NCI-H460 (cell line): ENCODE measurements at places on chromosomes 2 and 18.

GRCh38 chr2:185278761-185279160, 459.8 kb upstream of the FSIP2 start:
- DNase-seq: no peak

DNA sequence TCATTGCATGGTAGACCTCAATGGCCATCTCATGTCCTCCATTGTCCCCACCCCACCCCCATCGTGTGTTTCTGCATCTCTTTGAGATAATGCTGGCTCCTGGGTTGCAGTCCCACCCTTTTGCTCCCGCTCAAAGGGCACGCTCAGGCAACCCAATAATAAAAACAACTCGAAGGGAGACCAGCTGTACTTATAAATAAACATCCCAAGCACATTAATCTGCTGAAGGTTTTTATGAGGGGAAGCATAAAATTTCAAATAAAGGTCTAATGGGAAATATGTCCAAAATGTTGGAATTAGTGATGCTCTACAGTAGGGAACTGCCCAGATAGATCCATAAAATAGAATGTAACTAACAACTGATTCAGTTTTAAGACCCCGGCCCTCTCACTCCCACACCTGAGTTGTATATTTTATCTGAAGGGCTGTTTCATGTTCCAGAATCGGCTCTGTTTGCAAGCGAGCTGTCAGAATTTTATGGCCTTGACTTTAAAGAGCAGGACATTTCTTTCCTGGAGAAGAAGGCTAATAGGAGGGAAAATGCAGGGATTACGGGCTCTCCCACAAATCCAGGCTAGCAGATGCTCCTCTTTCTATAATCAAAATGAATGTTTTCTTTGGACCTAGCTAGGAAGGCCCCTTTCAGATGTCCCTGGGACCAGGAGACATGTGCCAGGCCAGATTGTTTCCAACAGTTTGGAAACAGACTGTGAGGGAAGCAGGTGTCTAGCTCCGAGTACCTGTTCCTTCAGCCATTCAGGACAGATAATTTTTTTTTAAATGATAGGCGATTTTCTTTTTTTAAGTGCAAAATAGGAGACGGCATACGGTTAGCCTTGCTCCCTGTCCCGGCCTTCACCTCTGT, 103.7 kb downstream of the APOB start:
- DNase-seq: no peak

DNA sequence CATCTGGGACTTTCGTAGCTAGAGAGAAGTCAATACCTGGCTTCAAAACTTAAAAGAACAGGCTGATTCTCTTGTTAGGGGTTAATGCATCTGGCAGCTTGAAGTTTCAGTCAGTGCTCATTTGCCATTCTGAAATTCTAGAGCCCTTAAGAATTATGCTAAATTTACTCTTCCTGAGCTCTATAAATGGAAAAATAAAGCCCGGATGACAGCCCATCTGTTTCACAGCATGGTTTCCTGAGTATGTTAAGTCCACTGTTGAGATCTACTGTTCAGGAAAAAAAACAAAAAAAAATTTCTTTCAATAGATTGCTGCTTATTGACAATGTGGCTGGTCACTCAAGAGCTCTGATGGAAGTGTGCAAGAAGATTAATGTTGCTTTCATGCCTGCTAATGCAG, 101.3 kb upstream of the RPE start:
- no peak for DNase-seq

DNA sequence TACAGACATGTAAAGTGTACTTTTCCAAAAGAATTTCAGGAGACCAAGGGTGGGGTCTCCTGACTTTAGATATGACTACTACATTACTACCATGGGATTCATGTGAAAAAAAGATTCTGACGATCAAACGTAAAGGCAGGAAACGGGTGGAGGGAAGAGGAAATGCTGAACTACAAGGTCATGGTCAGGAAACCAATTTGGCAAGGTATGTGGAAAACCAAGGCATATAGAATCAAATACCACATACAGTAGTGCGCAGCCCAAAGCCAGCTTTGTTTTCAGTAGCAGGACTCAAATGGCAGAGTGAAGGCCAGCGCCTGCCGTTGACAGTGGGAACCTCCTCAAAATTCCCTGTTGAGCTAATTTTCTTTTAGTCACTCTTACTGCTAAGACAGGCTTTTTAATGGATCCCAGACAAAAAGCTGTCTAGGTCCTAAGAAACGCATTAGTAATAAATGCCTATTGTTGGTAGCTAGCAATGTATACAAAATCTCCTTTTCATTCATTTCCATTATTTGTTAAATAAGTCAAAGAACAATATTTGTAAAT, 57.6 kb upstream of the SERTAD2 start:
- no peak for DNase-seq

GRCh38 chr2:19156646-19157045, 201.8 kb downstream of the OSR1 start:
- DNase-seq: no peak

- DNase-seq: no peak
Measured at GRCh38 chr2:59177748-59178147, 936.6 kb upstream of the FANCL start.

DNA sequence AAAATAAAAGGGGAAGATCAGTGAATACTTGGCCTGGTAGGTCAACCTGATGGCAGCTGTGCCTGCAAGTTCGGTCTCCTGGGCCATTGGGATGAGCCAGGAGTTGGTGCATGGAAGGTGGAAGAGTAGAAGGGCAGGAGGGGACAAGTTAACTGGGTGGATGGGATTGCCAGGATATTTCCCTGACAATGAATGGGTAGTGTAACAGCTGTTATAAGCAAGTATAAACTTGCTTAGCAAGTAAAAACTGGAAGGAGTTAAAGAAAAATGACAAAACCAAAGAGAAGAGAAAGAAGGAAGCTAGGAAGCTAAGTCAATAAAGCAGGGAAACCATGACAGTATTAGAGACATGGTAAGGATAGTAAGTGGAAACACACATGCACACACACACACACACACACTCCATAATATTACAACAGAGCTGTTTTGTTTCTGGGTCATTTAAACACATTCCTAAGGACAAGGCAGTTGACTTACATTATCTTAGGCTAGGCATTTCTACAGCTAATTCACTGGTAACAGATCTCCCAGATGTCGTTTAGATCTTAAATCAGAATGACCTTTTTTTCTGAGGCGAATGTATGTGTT, 29.7 kb downstream of the MEP1B start:
- no peak for DNase-seq

DNA sequence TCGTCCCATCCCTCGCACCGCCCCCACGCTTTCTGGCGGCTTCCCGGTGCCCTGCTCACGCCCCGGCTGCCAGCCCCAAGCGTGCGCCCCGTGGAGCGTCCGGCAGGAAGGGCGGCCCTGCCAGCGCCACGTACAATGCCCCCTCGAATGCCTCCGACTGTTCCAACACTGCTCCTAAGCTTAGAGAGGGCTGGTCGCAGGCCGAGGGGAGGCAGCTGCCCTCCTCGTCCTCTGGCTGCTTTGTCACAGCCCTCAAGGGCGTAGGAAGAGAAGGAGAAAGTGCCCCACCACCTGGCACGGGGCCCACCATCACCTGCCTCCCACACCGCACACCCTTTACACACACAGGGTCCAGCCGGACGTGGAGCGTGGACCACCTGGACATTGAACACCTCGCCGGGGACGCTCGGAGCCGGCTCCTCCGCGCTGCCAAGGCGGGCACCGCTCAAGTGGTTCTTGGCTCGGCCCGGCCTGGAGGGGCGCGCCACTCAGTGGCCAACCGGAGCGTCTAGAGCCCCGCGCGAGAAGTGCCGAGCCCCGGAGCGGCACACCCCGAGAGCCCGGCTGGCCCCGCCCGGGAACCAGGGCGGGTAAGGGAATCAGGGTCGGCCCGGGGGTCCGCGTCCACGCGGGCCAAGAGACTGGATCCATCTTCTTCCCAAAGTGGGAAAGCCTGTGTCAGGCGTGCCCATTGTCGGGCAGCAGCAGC, 830 bp downstream of the DNER start:
- DNase-seq: no peak

DNA sequence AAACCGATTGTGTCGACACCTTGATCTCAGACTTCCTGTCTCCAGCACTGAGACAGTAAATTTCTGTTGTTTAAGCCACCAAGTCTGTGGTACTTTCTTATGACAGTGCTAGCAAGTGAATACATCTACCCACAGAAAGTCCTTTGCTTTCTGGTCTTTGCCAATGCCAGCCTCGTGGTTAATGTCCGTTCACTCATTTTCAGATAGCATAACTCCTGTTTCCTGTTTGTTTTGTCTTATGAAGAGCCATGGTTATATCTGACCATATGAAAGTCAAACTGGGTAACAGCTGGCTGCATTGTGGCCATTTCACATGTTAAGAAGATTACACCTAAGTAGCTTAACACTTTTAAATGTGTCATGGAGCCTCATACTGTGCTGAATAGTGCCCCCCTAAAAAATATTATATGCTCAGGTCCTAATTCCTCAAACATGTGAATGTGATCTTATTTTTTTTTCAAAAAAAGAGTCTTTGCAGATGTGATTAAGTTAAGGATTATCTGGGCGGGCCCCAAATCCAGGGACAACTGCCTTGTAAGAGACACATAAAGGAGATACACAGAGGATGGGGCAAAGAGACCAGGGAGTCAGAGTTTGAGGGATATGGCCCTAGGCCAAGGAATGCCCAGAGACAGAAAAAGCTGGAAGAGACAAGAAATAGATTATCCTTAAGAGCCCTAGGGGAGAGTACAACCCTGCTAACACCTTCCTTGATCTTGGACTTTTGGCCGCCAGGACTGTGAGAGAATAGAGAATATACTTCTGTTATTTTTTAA, 118.0 kb downstream of the KCNE4 start:
- DNase-seq: no peak
